ENCODE measurements at places on chromosomes 1 and 21. TPM values are rescaled to one million over a fixed set of nuclear protein-coding genes. Genes with fewer than 3 reads are reported as not detected.

TMEM82 gene
- total RNA-seq: not detected

C1orf115 gene
- 9.7 TPM for total RNA-seq

GNG4 gene
- 0.28 TPM for total RNA-seq

DNMT3L gene
- total RNA-seq: not detected

KIF14 gene
- under 0.01 TPM for total RNA-seq

LY9 gene
- 0.41 TPM for total RNA-seq

MYBPH gene
- not detected for total RNA-seq

TNFRSF14 gene
- total RNA-seq: 55.6 TPM

TEDDM1 gene
- not detected for total RNA-seq

LIN28A gene
- total RNA-seq: not detected

OR6N1 gene
- not detected for total RNA-seq

VPS45 gene
- total RNA-seq: 46.2 TPM

FMO4 gene
- 10.6 TPM for total RNA-seq

RAB7B gene
- 12.0 TPM for total RNA-seq

SPRR2E gene
- total RNA-seq: not detected

SPATA45 gene
- total RNA-seq: not detected

S100A3 gene
- total RNA-seq: 3.1 TPM

SMIM34 gene
- not detected for total RNA-seq

TNFRSF9 gene
- not detected for total RNA-seq

PADI1 gene
- total RNA-seq: 1.2 TPM

GBP3 gene
- total RNA-seq: 51.9 TPM

DYNLT5 gene
- total RNA-seq: 2.7 TPM

HMGCL gene
- 27.6 TPM for total RNA-seq

AMY1B gene
- not detected for total RNA-seq

PRELP gene
- 244 TPM for total RNA-seq

NRIP1 gene
- 30.9 TPM for total RNA-seq

GBP6 gene
- total RNA-seq: 0.27 TPM

CASQ2 gene
- total RNA-seq: 6.6 TPM

All from thoracic aorta (tissue), 2 donors.